Activated naive CD4-positive, alpha-beta T cell treated with anti-CD3 and anti-CD28 coated beads for 36 hours (primary cell): ENCODE measurements at places on chromosomes 12 and 14.

DNA sequence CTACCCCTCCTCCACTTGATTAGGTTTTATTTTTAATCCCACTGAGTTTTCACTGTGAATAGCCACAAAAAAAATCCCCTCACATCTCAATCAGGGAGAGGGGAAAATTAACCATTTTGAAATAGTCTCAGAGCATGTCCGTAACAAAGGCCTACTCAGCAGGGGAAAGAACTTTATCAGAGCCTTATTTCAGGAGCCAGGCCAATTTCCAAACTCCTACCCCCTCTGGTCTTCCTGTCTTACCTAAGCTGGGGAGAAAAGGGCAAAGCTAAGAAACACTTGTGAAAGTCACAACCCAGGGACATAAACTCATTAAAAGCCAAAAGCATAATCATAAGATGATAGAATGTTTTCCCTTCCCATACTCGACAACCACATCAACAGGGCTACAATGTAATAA is 260.3 kb upstream of the DIO3 start:
- no peaks in the 10 kb centered on the region for H3K36me3 ChIP-seq
- no peak overlapping the region for H3K27ac ChIP-seq
- no peak for DNase-seq
- H3K4me1 ChIP-seq = no peaks in the 10 kb centered on the region

DNA sequence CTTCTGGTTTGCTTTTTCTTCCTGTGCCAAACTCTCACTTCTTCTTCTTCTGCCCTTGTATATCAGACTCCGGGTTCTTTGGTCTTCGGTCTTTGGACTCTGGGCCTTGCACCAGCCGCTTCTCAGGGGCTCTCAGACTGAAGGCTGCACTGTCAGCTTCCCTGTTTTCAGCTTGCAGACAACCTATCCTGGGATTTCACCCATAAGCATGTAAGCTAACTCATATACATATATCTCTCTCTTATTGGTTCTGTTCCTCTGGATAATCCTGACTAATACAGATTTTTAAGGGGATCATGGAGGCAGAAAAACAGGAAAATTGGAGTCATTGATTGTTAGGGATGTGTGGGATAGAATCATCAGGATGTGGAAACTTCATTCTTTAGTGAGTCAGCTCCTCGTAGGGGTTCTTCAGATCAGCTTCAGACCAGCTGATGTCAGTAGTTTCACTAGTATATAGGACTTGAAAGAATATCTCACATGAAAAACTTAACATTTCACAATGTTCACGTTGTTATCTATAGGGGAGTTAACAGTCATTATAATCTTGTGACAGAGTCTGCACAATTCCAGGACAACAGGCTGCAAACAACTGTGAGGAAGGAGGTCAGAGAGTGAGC is 102.9 kb downstream of the RASSF9 start:
- no peak overlapping the region for H3K27ac ChIP-seq
- no peaks in the 10 kb centered on the region for H3K27me3 ChIP-seq
- no peak for DNase-seq
- H3K4me3 ChIP-seq = no peak overlapping the region
- no peaks in the 10 kb centered on the region for H3K36me3 ChIP-seq
- H3K4me1 ChIP-seq = no peaks in the 10 kb centered on the region

DNA sequence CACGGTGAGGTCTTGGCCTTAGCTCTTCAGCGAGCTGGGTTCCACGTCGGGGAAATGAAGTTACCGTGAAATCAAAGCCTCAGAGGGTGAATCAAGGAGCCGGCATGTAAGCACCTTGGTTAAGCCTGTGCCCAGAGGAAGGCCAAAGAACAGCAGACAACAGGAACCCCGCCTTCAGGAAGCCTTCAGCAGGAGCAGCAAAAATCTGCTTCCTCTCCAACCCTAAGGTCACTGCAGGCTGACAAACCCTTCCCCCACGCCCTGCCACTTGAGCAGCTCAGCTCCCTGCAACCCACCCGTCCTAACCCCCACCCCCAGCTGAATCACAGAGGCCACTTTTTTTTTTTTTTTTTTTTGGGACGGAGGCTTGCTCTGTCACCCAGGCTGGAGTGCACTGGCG is 72.9 kb upstream of the LTA4H start:
- no peaks in the 10 kb centered on the region for H3K36me3 ChIP-seq
- peaks cover 11% of the 10 kb centered on the region for H3K4me1 ChIP-seq
- peak; percentile 66 for DNase-seq

- peaks cover 7% of the 10 kb centered on the region for H3K27me3 ChIP-seq
- H3K27ac ChIP-seq = no peak overlapping the region
- H3K4me3 ChIP-seq = no peak overlapping the region
- H3K36me3 ChIP-seq = no peaks in the 10 kb centered on the region
- DNase-seq = no peak
Observed at GRCh38 chr12:10663869-10664268, 10.0 kb downstream of the STYK1 start.

GRCh38 chr12:110916295-110916875 is 4.0 kb downstream of the MYL2 start:
- no peaks in the 10 kb centered on the region for H3K4me1 ChIP-seq
- H3K4me3 ChIP-seq = no peak overlapping the region
- H3K27ac ChIP-seq = no peak overlapping the region
- H3K27me3 ChIP-seq = no peaks in the 10 kb centered on the region

- no peak overlapping the region for H3K27ac ChIP-seq
- no peaks in the 10 kb centered on the region for H3K27me3 ChIP-seq
- H3K4me1 ChIP-seq = no peaks in the 10 kb centered on the region
- H3K36me3 ChIP-seq = peaks cover 18% of the 10 kb centered on the region
- no peak overlapping the region for H3K4me3 ChIP-seq
- no peak for DNase-seq
Observed at GRCh38 chr14:65015391-65015790, 28.7 kb downstream of the FNTB start.

- peak overlapping the region; percentile 30 for H3K4me3 ChIP-seq
- DNase-seq = no peak
- peaks cover 15% of the 10 kb centered on the region for H3K27me3 ChIP-seq
Observed at GRCh38 chr12:48184549-48184922, 1.1 kb downstream of the CCDC184 start.

DNA sequence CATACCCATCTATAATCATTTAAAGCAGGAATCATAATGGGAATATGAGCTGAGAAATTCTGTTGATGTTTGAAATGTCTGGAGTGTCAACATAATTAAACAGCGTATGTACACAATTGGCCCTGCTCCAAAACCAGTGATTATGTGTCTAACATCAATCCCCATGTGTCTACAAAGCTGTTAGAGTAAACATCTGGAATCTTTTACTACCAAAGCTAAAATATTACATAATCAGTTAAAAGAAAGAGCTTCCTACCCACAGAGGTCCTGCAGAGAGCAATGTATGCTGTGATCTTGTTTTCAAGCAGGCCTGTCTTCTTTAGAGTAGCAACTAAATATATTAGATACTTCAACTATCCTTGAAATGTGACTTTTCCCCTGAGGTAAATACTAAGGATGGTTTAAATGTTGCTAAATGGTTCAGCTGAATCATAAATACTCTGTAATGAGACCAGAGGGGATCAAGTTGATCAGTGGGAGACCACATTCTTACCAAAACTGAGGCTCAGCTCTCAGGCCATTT is 74.3 kb downstream of the RASSF8 start:
- no peaks in the 10 kb centered on the region for H3K27me3 ChIP-seq
- no peaks in the 10 kb centered on the region for H3K4me1 ChIP-seq
- H3K36me3 ChIP-seq = no peaks in the 10 kb centered on the region
- DNase-seq = no peak
- no peak overlapping the region for H3K27ac ChIP-seq

GRCh38 chr14:75609606-75610475 is 31.4 kb downstream of the FLVCR2 start:
- H3K4me3 ChIP-seq = no peak overlapping the region
- DNase-seq = no peak
- no peaks in the 10 kb centered on the region for H3K27me3 ChIP-seq
- H3K36me3 ChIP-seq = peaks cover 5% of the 10 kb centered on the region

DNA sequence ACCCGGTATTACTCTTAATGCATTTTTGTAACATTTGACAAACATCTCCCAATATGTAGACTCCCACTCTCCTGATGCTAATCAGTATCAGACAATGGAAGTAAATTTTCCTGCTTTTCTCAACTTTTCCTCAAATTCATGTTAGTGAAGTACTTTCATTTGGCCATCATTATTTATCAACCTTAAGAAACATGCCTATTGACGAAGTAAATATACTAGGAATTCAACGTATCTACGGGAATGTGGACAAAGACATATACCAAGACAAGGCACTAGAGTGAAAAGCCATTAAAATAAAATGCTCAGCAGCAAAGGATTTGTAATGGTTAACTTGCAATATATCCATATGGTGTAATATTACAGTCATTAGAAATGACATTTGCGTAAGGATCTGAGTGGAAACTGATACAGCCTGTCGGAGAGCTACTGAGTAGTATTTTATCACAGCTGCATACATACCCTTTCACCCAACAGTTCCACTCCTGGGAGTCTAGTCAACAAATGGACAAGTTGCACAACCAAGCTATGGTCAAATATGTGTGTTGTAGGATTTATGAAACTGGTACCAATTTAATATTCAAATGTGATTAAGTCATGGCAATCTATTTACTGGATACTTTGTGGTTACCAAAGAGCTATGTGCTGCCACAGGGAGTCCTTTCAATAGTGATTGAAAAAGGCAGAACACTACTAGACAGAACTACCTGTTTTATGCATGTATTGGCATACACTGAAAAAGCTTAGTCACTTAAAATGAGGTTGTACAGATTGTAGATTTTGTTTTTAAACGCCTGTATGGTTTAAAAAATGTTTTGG is 26.5 kb downstream of the NUDT4 start:
- H3K27me3 ChIP-seq = no peaks in the 10 kb centered on the region
- peaks cover 25% of the 10 kb centered on the region for H3K36me3 ChIP-seq
- no peak overlapping the region for H3K4me3 ChIP-seq
- peaks cover 35% of the 10 kb centered on the region for H3K4me1 ChIP-seq
- DNase-seq = no peak
- H3K27ac ChIP-seq = no peak overlapping the region

DNA sequence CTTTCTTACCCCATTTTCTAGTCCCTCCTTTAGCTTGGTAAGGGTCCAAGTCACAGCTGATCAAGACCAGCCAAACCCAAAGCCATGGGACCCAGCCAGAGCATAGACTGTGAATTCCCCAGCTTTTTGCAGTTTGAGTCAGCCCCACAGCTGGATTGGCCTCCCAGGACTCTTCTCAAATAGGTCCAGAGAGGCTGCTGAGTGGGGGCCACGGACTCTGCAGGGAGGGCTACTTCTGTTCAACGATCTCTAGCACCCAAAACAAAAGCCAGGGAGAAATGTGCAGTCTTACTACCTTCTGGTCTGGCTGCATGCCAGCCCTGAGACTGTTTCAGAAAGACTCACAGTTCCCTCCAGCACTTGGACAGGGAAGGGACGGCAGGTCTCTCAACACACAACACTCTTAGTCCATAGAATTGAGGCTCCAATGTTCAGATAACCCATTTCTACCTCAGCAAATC is 1.6 kb downstream of the VDR start:
- peak overlapping the region; percentile 93 for H3K27ac ChIP-seq
- peaks cover 49% of the 10 kb centered on the region for H3K4me1 ChIP-seq
- DNase-seq = peak; percentile 67
- peak overlapping the region; percentile 98 for H3K4me3 ChIP-seq
- peaks cover 19% of the 10 kb centered on the region for H3K27me3 ChIP-seq
- H3K36me3 ChIP-seq = peaks cover 36% of the 10 kb centered on the region

GRCh38 chr12:10562306-10562933 is 51.0 kb downstream of the MAGOHB start:
- H3K4me3 ChIP-seq = no peak overlapping the region
- peak; percentile 36 for DNase-seq
- H3K36me3 ChIP-seq = no peaks in the 10 kb centered on the region
- H3K27ac ChIP-seq = no peak overlapping the region

- H3K36me3 ChIP-seq = peaks cover 2% of the 10 kb centered on the region
- no peak overlapping the region for H3K4me3 ChIP-seq
- H3K4me1 ChIP-seq = peaks cover 13% of the 10 kb centered on the region
- DNase-seq = no peak
Observed at GRCh38 chr14:98698341-98698740, 573.7 kb downstream of the BCL11B start.
